ENCODE measurements at places on chromosomes 12 and 14.

DNA sequence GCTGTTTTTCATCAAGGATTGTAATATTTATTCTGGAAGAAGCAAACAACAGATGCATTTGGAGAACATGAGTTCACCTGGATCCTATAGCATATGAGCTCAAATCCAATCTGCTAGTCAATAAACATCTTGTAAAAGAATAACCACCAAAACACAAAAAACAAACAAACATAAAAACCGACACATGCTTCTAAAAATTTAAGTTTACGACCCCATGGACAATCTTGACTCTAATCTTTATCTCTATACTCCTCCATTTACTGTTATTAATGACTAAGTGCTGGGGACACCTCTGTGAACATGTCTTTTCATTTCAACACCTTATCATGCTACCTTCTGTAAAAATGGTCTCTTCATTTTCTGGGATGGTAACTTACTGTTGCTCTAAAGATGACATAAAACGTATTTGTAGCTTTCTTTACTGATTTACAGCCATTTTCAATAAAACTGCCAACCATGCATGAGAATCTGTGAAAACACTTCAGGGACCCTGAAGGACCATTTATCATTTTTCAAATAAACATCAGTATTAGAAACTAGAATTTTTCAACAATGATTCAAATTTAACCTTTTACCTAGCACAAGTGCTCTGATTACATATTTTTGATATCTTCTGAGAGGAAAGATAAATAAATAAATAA, 123.8 kb upstream of the SOX5 start:
- DNase-seq = no peak
- no peaks in the 10 kb centered on the region for H3K36me3 ChIP-seq
- no peak overlapping the region for H3K4me3 ChIP-seq
- no peak overlapping the region for H3K27ac ChIP-seq
- H3K4me1 ChIP-seq = no peaks in the 10 kb centered on the region

- H3K27me3 ChIP-seq = no peaks in the 10 kb centered on the region
- no peak overlapping the region for H3K27ac ChIP-seq
- DNase-seq = no peak
- no peak overlapping the region for H3K4me3 ChIP-seq
- H3K4me1 ChIP-seq = no peaks in the 10 kb centered on the region
- no peaks in the 10 kb centered on the region for H3K36me3 ChIP-seq
Observed at GRCh38 chr12:83322809-83323208, 636.1 kb downstream of the TMTC2 start.

DNA sequence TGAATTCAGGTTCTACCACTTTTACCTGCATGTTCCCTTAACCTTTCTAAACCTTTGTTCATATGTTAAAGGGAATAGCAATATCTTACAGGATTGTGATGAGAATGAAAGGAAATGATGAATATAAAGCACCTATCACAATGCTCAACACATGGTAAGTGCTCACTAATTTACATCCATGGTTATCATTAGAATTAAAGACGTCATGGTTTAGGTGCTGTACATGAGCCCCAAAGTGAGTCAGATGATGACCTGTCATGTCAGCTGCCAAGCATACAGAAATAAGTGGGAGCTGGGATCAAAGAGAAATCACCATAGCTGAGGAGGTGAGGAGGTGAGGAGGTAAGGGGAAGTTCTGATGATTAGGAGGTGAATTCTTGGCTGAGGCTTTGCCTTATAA, 135.9 kb upstream of the ATP2B1 start:
- no peaks in the 10 kb centered on the region for H3K27me3 ChIP-seq
- H3K27ac ChIP-seq = no peak overlapping the region
- no peaks in the 10 kb centered on the region for H3K36me3 ChIP-seq
- no peak for DNase-seq
- peaks cover 3% of the 10 kb centered on the region for H3K4me1 ChIP-seq

- no peak overlapping the region for H3K27ac ChIP-seq
- H3K27me3 ChIP-seq = no peaks in the 10 kb centered on the region
- H3K36me3 ChIP-seq = peaks cover 33% of the 10 kb centered on the region
- H3K4me3 ChIP-seq = no peak overlapping the region
Observed at GRCh38 chr12:111869671-111870070, 27.6 kb downstream of the MAPKAPK5 start.

DNA sequence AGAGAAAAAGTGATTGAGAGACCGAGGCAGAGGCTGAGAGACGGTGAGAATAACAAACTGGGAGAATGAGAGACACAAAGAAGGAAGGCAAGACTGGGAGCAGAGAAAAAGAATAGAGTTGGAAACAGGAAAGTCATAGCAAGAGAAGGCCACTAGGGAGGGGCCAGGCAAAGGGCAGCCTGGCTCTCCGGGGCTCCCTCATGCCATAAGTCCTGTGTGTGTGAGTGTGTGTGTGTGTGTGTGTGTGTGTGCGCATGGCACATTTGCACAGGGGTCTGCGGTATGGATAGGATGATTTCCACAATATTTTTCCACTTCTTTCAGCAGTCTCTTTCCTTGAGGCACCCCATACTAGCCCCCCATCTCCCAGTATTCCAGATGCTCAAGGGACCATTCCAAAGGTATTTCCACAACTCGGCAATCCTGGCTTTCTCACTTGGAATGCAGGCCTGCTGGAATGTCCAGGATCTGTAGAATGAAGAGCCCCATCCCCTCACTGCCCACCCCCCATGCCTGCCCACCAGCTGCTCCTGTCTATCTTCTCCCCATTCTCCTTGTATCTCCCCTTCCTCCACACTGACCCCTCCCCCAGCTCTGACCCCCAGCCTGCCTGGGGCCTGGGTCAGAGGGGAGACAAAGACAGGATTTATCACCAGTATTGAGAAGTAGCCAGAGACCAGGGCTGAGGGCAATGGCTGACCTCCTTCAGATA, 9.0 kb downstream of the GPR84 start:
- no peak overlapping the region for H3K4me3 ChIP-seq
- DNase-seq = no peak
- no peak overlapping the region for H3K27ac ChIP-seq
- H3K27me3 ChIP-seq = no peaks in the 10 kb centered on the region
- H3K4me1 ChIP-seq = peaks cover 32% of the 10 kb centered on the region

DNA sequence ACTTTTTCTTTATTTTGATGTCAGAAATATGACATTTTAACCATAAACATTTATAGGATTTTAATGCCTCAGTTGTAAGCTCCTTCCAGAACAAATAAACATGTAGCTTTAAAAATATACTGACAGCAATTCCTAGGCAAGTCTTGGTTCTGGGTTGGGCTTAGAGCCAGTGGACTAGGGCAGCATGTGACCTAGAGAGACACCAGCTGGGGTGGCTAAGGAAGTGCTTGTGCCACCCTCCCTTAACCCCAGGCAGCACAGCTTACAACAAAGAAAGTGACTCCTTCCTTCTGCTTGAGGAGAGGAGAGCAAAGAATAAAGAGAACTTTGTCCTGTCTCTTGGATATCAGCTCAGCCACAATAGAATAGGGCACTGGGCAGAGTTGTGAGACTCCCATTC, 61.6 kb upstream of the KTN1 start:
- peak; percentile 38 for DNase-seq
- peaks cover 3% of the 10 kb centered on the region for H3K4me1 ChIP-seq
- H3K36me3 ChIP-seq = no peaks in the 10 kb centered on the region
- no peak overlapping the region for H3K4me3 ChIP-seq

DNA sequence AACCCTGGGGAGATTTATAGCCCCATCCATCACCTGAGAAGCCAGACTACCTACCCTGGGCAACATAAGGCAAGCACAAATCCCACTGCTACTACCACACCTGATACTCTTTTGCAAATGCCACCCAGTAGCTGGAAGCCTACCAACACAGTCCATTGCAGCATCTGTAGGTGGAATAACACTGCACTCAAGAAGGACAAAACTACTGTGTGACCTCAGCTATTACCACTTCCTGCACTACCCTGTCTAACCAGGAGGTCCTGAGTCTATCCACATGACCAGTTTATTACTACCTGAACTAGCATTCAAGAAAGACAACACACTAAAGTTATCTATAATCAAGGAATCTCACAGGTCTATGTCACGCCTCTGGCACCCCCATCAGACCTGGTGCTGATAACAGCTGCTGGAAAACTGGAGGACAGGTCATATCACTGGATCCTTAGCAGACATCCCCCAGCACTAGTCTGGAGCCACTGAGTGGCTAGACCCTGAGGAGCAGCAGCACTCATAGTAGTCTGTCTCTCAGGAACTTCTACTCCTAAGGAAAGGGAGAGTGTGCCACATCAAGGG, 2.9 kb upstream of the CLEC1A start:
- no peak overlapping the region for H3K4me3 ChIP-seq
- H3K4me1 ChIP-seq = peaks cover 1% of the 10 kb centered on the region
- no peak for DNase-seq
- no peaks in the 10 kb centered on the region for H3K36me3 ChIP-seq

DNA sequence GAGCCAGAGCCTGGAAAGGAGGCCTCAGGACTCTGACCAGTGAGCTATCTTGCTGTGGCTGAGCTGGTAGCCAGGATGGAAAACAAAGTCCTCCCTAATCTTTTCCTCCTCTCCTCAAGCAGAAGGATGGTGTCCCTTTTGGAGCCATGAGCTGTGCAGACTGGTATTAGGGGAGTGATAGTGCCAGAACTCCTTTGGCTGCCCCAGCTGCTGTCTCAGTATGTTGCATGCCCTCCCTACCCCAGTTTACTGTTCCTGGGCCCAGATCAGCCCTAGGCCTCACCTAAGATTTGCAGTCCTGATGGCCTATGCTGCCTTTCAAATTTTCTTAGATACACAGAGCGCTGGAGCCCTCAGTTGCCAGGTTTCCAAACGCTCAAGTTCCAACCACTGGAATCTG, 150.3 kb upstream of the ALG10B start:
- H3K4me1 ChIP-seq = no peaks in the 10 kb centered on the region
- no peak overlapping the region for H3K27ac ChIP-seq
- no peak for DNase-seq
- no peaks in the 10 kb centered on the region for H3K27me3 ChIP-seq

GRCh38 chr14:78710963-78711362, 540.8 kb downstream of the NRXN3 start:
- H3K4me1 ChIP-seq = no peaks in the 10 kb centered on the region
- no peaks in the 10 kb centered on the region for H3K27me3 ChIP-seq
- H3K27ac ChIP-seq = no peak overlapping the region
- no peaks in the 10 kb centered on the region for H3K36me3 ChIP-seq
- H3K4me3 ChIP-seq = no peak overlapping the region
- DNase-seq = no peak

- DNase-seq = no peak
- no peak overlapping the region for H3K4me3 ChIP-seq
- H3K36me3 ChIP-seq = no peaks in the 10 kb centered on the region
- H3K27ac ChIP-seq = no peak overlapping the region
Observed at GRCh38 chr14:97724265-97724731, 927.1 kb downstream of the VRK1 start.
